Skin of body (tissue), 3 donors: ENCODE measurements at places on chromosomes 11 and 22. TPM values are rescaled to one million over a fixed set of nuclear protein-coding genes. Genes with fewer than 3 reads are reported as not detected.

Gene CHRM4
- total RNA-seq = not detected

Gene MMP10
- total RNA-seq = not detected

Gene SMC1B
- 0.10 TPM for total RNA-seq

Gene OR6T1
- total RNA-seq = not detected

Gene OR52I2
- not detected for total RNA-seq

Gene C11orf42
- total RNA-seq = not detected

Gene PITPNB
- 60.3 TPM for total RNA-seq

Gene CASTOR1
- total RNA-seq = 5.2 TPM

Gene SEPTIN3
- 1.9 TPM for total RNA-seq

Gene CDC45
- 6.0 TPM for total RNA-seq

Gene EFCAB6
- 2.1 TPM for total RNA-seq

Gene HORMAD2
- not detected for total RNA-seq

Gene DYNC2H1
- total RNA-seq = 51.6 TPM

Gene POU2AF2
- not detected for total RNA-seq

Gene C11orf16
- total RNA-seq = not detected

Gene MS4A12
- total RNA-seq = not detected

Gene KRTAP5-10
- 1.5 TPM for total RNA-seq

Gene NLRP10
- total RNA-seq = 5.0 TPM

Gene MYRF
- total RNA-seq = 0.30 TPM

Gene KCNJ11
- 4.6 TPM for total RNA-seq

Gene OR5L2
- total RNA-seq = not detected

Gene SLC22A8
- not detected for total RNA-seq

Gene P2RY2
- 3.1 TPM for total RNA-seq

Gene SYT13
- total RNA-seq = 0.30 TPM

Gene CD248
- 31.2 TPM for total RNA-seq

Gene SLC22A6
- total RNA-seq = not detected

Gene BMAL1
- 23.0 TPM for total RNA-seq

Gene MRGPRF
- total RNA-seq = 13.0 TPM

Gene MAP6
- total RNA-seq = 1.9 TPM

Gene CFAP300
- total RNA-seq = 4.6 TPM

Gene CABP4
- 0.49 TPM for total RNA-seq

Gene MALAT1
- 23,607 TPM for total RNA-seq

Gene DEPDC7
- total RNA-seq = 6.0 TPM

Gene SYTL2
- 40.4 TPM for total RNA-seq

Gene B3GAT3
- 12.5 TPM for total RNA-seq

Gene BLID
- 2.8 TPM for total RNA-seq

Gene MAPK11
- total RNA-seq = 5.2 TPM

Gene WEE1
- total RNA-seq = 54.5 TPM

Gene TRIM66
- 5.1 TPM for total RNA-seq

Gene C11orf86
- total RNA-seq = not detected

Gene ANO1
- total RNA-seq = 6.8 TPM
